ENCODE measurements at places on chromosomes 16 and 17.

- no peak for DNase-seq
Observed at GRCh38 chr17:6558276-6558675, 1.9 kb upstream of the PITPNM3 start.

DNA sequence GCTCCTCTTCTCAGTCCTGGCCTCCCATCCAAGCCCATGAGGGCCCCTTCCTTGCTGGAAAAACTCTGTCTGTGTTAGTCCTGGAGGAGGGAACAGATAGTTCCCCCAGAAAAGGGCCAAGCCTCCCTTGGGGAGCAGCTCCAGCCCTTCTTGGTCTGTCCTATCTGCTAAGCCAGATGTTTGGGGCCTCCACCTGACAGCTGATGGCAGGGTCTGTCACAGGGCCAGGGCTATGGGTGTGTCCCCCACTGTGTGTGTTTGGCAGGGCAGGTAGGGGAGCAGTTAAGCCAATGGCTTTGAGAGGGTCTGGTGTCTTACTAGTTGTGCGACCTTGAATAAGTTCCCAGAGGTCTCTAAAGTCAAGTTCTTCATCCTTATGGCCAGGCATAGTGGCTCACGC, 13.6 kb upstream of the SLC4A1 start:
- DNase-seq: no peak

DNA sequence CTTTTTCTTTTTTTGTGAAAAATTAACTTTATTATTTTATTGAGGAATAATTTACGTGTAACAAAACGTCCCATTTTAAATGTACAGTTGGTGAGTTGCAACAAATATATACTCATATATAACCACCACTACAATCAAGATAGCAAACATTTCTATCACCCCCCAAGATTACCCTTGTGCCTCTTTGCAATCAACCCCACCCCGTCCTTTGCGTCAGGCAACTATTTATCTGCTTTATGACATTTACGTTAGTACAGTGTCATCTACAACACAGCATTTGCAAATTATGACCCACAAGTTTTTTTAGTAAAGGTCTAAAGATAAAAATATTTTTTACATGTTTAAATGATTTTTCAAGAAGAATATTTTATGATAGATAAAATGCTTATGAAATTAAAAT, 485.6 kb upstream of the SOX9 start:
- DNase-seq: no peak

DNA sequence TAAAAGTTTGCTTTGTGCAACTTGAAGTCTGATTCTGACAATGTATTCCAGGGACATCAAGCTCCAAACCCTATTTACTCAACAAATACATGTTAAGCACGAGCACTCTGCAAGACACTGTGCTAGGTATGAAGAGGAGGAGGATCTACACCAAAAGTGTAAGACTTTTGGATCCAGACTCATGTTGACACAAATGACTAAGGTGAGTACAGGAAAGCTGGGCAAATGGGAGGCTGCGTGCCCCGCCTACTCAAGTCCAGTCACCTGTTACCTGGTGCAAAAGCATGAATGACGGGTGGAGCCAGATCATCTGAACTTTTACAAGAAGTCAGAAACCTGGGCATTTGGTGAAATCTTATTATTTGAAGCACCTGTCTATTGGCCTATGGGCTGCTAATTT, 120.7 kb downstream of the ABCC12 start:
- no peak for DNase-seq

DNA sequence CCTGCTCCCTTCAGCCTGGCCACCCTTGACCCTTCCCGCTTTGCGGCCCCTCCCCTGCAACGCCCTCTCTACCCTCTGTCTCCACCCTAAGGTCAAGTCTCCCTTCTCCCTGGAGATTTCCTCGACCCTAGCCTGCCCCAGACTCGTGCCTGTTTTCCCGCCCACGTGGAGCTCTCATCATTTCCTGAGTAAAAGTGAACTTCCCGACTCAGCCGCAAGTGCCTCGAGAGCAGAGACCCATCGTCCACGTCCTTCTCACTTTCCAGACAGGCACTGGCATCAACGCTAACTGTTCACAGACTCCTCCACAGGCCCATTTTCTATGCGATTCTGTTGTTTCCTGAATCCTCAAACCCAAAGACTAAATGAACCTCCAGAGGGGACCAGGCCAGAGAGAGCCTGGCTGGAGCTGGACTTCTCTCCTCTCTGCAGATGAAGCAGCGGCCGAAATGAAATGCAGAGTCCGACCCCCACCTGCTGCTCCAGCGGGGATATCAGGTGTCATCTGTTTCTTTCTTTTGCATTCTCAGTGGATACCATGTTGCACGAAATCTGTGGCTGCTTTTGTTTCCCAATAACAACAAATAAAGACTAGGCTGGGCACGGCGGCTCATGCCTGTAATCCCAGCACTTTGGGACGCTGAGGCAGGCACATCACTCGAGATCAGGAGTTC, 52.5 kb downstream of the RTN4RL1 start:
- DNase-seq: no peak

- DNase-seq: no peak
Observed at GRCh38 chr17:16267174-16267573, 50.2 kb downstream of the PIGL start.

DNA sequence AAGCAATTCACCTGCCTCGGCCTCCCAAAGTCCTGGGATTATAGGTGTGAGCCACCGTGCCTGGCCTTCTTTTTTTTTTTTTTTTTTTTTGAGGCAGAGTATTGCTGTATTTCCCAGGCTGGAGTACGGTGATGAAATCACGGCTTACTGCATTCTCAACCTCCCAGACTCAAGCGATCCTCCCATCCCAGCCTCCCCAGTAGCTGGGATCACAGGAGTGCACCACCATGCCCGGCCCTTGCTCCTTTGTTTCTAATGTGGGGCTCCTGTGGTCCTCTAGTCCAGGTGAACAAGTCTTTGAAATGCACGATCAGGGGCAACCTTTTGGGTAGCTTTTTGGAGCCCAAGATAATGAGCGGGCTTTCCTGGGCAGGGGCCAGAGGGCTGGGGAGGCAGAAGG, 23.2 kb downstream of the CMIP start:
- no peak for DNase-seq

DNA sequence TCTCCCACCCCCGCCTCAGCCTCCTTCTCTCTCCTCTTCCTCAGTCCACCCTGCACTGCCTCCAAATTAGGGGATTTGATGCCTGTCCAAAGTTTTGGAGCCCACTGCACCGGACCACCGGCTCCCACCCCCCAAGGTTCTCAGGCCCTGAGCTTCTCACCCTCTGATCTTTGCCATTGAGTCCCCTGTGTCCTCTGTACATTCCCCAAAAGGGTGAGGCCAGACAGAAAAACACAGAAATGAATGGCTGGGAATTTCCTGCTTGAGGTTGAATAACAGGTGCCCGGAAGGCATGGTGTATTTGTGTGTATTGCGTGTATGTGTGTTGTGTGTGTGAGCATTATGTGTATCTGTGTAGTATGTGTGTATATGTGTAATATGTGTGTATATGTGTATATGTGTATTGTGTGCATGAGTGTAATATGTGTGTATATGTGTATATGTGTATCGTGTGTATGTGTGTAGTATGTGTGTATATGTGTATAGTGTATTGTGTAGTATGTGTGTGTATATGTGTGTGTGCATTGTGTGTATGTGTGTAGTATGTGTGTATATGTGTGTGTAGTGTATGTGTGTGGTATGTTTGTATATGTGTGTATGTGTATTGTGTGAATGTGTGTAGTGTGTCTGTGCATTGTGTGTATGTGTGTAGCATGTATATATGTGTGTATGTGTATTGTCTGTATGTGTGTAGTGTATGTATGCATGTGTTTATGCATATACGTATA, 16.0 kb upstream of the CCL17 start:
- DNase-seq: no peak

DNA sequence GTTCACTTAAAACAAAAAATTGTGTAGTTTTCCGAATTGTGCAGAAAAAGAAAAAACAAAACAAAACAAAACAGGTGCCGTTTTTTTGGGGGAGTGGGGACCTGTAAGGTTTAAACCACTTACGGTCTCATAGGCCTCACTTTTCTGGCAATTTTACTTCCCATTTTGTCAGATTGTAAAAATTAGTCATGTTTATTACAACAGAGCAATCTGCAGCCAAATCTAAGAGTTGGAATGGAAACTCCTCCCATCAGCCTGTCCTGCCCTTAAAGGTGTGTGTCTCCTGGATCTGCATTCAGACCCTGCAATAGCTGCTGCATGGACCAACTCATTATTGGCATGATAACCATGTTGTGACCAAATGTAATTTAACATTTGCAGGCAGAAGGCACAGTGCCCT, 8.2 kb upstream of the SALL1 start:
- DNase-seq: no peak

DNA sequence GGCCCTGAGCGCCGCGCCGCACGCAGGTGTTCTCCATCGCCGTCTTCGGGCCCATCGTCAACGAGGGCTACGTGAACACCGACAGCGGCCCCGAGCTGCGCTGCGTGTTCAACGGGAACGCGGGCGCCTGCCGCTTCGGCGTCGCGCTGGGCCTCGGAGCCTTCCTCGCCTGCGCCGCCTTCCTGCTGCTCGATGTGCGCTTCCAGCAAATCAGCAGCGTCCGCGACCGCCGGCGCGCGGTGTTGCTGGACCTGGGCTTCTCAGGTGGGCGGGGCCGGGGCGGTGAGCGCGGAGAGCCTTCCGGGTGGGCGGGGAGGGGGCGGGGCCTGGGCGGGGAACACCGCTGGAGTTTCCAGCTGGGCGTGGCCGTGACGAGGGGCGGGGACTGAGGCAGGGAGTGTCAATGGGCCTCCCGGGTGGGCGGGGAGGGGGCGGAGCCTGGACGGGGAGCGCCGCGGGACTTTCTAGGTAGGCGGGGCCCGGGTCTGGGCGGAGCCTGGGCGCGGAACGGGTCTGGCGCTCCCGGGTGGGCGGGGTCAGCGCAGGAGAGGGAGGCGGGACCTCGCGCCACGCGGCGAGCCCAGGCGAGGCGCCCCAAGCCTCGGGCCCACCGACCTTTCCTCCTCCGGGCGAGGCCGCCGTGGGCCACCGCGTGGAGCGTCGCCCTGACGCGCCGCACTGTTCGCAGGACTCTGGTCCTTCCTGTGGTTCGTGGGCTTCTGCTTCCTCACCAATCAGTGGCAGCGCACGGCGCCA, 2.4 kb downstream of the SYNGR3 start:
- peak; percentile 92 for DNase-seq

- no peak for DNase-seq
Observed at GRCh38 chr17:72107100-72107499, 13.7 kb upstream of the SOX9 start.

GRCh38 chr17:32355649-32356377, 5.9 kb downstream of the ZNF207 start:
- no peak for DNase-seq

- no peak for DNase-seq
Observed at GRCh38 chr17:19278729-19279128, 41.6 kb downstream of the EPN2 start.

DNA sequence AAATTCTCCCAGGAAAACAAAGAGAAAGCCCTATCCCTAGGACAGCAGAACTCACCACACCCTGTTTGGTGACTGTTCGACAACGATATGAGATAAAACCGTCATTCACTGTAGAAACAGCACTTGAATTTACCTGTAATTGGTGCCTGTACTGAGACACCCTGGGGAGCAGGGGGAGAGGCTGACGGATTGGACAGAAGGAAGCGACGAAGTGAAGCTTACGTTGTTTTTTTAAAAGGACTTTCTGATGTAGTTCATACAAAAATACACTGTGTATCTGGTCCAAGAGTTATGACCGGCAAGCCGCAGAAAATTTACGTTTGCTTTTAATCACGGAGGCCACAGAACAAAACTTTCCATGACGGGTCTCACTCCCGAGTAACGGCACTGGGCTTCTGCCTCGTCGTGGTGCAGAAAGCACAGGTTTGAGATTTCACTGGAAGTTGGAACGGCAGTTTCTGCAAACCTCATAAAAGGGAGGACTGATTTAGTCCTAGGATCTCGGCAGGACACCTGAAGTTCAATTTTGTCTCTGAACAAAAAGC, 9.7 kb downstream of the NXN start:
- no peak for DNase-seq

DNA sequence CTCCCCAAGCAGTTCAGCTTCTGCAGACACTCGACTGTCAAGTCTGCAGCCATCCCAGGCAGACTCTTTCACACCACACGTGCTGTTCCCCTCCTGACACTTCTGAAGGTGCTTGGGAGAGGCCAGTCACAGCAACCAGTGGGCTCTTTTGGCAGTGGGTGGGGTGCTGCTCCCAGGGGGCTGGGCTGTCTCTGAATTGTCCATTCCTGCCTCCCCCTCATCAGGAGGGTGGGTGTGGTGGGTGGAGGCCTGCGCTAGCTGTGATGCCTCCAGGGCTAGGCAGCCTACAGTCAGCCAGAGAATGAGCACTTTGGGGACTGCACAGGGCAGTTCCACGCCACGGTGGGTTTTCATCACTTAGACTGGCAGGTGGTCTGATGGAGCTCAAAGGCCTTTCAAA, 10.3 kb downstream of the STARD3 start:
- DNase-seq: no peak

DNA sequence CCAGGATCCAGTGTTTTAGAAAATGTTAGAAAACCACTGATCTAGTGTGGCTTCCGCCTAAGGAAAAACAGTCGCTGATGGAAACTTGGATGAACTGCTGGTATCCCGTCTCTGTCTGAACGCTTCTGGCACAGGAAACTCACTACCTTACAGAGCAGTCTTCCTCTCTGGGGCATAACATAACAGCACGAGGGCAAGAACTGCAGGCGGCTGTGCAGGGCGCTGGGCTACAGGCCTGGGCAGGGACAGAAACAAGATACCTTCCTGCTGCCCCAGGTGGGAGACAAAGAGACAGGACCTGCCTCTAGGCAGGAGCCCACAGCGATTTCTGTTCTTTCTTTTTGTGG, 10.5 kb downstream of the MXRA7 start:
- DNase-seq: no peak

- no peak for DNase-seq
Observed at GRCh38 chr17:5485270-5486205, at the start of gene DERL2. Gene DERL2, minus strand, starts transcription at chr17:5486178. Its CDS starts 17 bp downstream, at chr17:5486161.

GRCh38 chr17:9107527-9107926, 86.2 kb downstream of the NTN1 start:
- no peak for DNase-seq

- DNase-seq: no peak
Observed at GRCh38 chr16:53266156-53266555, 168.1 kb upstream of the RBL2 start.

DNA sequence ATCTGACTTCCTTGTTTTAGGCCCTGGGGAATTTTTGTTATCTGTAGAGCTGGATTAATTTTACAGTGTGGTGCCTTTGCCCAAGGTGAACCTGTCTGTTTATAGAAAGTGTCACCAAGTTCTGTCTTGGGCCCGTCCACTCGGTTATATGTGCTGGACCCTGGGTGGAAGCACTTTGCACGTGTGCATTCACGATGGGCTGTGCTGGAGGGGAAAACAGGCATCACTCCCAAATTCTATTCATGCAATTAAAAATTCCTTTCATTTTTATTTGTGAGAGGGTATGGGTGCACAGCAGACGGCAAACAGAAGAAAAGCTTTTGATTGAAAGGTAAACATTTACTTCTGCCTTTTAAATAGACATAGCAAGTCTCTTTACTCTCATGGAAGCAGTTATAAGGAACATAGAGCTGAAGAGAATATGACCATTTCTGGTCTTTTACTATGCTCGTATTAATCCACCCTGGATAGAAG, 101.2 kb downstream of the WWOX start:
- DNase-seq: no peak

All from breast epithelium (tissue), 4 donors.